Stimulated activated CD4-positive, alpha-beta T cell treated with anti-CD3 and anti-CD28 coated beads, TNF-alpha, amount 100 ng/mL, for 24 hours (primary cell): ENCODE measurements at places on chromosomes 6 and 20.

DNA sequence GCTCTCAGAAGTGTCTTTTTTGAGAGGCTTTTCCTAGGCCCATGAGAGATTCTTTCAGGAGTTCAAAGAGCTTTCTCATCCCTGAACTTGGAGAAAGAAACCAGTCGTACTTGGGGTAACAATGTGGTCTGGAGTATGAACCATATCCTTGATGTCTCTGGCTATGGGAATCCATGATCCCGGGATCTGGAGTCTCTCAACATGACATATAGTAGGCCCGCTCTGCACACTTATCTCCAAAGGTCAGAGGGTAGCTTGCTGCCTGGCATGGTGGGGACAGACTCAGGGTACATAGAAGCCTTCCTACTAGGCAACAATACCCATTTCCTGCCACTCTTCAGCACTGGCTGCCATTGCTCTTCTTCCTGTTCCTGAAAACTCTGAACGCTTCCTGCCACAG lies 42.2 kb upstream of the NFATC2 start:
- DNase-seq = no peak

DNA sequence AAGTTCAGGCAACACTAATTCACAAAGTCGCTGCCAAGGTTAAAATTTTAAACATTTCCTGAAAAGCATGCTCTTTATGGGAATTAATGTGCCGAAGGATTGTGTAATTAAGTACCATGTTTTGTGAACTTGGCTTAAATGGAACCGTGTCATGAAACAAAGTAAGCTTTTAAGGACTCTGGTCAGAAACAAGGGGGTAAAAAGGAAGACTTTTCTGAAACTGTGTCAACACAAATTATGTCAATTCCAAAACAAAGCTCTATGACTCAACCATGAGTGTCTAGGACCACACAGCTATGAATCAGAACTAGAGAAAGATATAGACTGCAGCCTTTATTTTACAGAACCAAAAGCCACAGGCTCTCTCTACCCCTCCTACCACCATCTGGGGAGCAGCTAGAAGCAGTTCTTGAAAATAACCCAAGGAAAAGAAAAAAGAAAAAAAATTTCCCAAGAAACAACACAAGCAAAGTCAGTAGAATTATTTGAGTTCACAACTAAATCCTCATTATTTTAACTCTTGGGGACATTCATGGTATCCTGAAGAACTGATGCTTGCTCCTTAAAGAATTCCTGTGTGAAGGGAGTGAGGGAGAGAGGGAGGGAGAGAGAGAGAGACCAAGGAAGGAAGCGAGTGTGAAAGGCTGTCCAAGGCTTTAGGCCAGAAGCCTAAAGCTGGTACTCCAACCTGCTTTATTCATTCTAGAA lies 81.9 kb downstream of the ZMYND8 start:
- DNase-seq = peak; percentile 15

DNA sequence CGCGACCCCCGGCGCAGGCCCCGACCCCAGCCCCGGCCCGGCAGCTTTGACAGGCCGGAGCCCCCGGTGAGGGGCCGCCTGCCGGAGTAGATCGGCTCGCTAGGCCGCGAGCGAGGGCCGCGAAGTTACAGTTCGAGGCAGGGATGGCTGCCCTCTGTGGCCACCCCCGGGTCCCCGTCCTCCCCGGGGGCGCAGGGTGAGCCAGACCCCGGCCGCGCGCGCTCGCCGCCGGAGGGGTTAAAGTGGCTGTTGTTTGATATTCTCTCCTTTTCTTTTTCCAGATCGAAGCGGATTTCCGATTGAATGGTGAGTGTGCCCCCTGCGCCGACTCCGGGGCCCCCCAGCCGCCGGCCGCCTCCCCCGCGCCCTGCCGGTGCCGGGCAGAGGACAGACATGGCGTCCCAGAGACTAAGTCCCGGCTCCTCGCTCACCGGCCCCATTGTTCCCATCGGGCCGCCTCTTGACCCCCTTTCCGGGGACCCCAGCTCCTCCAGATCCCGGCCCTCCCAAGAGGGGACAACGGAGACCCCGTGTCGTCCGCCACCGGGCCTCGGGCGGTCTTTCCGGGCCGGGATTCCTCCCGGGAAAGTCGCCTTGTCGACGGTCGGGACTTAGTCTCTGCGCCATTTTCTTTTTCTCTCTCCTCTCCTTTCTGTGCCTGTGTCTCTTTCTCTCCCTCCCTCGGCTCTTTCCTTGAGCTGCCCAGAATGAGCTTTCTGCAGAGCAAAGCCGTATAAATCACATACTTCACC lies 704 bp downstream of the TOP1 start:
- DNase-seq = peak; percentile 30

- DNase-seq = no peak
These were observed 3.8 kb upstream of the PIGU start for GRCh38 chr20:34680586-34681175.

GRCh38 chr6:25640446-25640845 lies 11.6 kb upstream of the SCGN start:
- no peak for DNase-seq

GRCh38 chr6:23246896-23247295 lies 677.5 kb downstream of the HDGFL1 start:
- DNase-seq = no peak

DNA sequence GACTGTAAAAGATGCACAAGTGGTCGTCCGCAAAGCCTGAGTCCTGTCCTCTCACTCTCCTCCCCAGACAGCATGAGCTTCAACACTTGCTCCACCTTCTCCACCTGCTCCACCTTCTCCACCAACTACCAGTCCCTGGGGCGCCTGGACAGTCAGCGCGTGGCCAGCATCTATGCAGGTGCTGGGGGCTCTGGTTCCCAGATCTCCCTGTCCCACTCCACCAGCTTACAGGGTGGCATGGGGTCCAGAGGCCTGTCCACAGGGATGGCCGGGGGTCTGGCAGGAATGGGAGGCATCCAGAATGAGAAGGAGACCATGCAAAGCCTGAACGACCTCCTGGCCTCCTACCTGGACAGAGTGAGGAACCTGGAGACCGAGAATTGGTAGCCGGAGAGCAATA lies 162.2 kb upstream of the NT5E start:
- DNase-seq = no peak

DNA sequence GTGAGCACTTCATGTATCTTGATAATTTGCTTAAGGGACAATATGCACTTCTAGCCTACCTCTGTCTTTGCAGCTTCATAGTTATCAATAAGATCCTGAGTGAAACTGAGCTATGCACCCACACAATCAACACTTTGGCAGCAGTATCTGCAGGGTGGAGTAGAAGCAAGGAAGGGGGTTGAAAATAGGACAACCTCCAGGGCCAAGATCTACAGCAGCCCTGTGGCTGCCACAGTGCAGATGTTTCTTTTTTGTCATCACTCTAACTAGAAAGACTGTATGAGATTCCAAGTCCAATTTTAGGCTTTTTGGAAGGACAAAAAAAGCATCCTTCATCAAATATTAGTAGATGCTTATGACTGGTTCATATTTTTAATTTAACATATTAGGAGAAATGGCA lies 336.1 kb upstream of the CITED2 start:
- DNase-seq = no peak

GRCh38 chr6:52942221-52942620 lies 32.7 kb upstream of the GSTA3 start:
- no peak for DNase-seq

DNA sequence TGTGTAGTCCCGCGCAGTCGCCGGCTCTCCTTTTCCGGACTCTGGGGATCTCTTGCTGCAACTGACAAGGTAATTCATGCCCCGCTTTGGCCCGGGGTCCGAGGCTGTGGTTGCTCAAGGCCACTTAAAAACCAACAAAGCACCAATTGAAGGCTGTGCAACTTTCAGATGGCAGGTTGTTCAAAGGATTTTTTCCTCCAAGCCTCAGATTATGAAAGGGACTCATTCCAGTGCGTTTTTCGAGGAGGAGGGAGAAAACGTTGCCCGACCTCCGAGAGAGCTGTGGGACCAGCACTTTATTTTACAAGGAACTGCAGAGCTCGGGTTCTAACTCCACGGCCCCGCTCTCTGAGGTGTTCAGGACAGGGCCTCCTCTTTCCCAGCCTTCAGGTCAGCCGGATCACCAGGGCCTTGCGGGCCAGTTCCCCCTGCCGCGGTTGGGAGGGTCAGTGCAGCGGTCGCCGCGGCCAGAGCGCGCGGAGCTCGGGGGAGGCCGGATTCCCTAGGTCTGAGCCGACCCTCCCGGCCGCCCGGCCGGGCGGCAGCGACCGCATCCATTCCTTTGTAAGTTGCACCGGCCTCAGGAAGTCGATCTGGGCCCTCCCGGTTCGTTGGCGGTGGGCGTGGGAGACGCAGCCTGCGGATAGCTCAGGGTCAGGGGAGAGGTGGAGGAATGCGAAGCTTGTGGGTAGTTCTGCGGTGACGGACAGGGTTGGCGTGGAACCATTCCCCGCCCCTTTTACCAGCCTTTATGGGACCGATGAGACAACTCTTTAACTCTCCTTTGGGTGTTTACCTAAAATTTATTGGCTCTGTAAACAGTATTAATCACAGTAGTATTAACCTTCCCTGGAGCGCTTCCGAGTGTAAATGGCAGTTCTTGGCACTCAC lies 1.6 kb downstream of the UTRN start:
- no peak for DNase-seq

GRCh38 chr6:72382602-72383529 lies 239.0 kb upstream of the KCNQ5 start:
- no peak for DNase-seq

DNA sequence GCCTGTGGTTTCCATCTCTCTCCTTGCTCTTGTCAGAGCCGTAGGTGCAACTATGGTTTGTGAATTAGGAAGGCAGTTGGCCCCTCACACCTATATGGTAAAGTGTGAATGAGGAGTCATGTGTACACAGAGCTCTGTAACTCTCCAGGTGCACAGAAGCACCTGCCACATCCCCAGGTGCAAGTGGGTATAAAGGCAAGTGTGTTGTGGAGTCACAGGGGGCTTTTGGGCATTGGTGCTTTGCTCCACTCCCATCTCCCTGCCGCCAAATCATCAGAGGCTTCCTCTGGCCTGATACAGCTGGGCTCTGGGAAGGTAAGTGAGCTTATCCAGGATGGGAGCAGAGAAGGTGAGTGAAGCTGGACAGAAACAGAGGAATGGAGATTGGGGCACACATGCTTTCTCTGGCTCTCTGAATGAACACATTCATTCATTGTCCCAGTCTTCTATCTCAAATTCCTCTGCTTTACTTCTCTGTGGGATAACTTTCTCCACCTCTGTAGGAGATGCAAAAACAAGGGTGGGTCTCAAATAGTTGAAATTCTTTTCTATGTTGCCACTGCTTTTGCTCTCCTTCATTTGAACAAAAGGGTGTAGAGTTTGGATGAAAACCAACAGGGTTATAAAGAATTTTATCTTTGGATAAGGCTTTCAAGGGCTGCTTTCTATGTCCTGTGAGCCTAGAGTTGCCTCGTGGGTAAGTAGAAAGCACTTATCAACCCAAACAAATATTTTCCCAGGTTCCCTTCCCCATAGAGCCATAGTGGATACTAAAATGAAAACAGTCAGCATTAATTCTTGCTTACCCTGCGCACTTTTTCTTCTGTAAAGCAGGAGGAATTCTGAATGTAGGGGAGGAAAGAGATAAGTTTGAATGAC lies 45.0 kb upstream of the RIPOR2 start:
- DNase-seq = no peak

- no peak for DNase-seq
These were observed 72.3 kb downstream of the FARS2 start for GRCh38 chr6:5333658-5334057.

DNA sequence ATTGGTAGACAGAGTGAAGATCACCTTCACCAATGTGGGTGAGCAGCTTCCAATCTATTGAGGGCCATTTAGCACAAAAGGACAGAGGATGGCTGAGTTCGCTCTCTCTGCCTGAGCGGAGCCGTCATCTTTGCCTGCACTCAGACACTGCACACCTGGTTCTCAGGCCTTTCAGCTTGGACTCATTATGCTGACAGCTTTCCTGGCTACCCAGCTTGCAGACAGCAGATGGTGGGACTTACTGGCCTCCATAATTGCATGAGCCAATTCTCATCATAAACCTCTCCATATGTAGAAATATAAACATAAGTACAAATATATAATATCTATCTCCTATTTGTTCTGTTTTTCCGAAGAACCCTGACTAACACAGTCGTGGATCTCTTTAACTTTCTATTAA lies 13.7 kb downstream of the TBXT start:
- DNase-seq = no peak

- no peak for DNase-seq
These were observed 50.5 kb downstream of the CPNE5 start for GRCh38 chr6:36788768-36789167.

GRCh38 chr20:63366390-63367365 lies 5.5 kb upstream of the CHRNA4 start:
- no peak for DNase-seq

DNA sequence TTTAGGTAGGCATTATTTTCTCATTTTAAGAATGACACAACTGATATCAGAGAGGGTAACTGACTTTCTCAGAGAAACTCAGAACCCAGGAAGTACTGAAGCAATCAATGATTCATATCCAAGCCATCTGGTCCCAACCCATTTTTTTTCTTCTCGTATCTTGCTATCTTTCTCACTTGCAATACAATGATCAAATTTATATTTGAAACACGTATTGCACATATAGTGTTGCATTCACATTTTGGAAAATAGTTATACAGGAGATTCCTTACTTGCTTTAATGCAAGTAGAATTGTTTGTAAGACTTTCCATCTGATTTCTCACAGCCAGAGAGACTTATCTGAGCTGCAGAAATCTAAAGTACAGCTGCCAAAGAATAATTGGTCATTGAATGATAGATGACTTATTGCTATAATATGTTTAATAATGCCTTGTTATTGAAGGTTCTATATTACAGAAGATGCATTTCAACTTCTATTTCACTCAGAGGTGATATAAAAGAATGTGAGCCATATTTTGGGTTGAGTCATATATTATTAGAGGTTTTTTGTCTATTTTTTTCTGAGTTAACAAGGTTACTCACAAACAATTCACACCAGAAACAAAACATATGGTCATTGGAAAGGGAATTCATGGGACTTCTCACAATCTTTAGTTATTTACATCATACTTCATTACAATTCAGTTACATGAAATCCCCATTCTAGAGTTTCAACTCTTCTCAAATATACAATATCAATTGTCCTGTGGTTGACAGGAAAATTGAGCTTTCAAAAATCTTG lies 337.5 kb upstream of the CITED2 start:
- no peak for DNase-seq

DNA sequence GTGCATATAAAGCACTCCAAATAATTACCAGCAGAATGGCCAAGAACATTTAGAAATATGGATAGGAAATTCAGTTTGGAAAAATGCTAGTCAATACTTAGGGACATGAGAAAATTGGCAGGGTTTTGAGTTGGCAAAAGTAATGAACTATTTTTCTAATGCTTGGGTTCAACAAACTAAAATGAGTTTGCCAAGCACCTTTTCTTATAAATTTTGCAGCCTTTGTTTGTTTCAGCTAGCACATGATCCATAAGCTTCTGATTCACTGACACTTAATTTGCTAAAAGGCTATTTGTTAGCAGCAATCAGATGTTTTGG lies 324.8 kb downstream of the QKI start:
- no peak for DNase-seq

DNA sequence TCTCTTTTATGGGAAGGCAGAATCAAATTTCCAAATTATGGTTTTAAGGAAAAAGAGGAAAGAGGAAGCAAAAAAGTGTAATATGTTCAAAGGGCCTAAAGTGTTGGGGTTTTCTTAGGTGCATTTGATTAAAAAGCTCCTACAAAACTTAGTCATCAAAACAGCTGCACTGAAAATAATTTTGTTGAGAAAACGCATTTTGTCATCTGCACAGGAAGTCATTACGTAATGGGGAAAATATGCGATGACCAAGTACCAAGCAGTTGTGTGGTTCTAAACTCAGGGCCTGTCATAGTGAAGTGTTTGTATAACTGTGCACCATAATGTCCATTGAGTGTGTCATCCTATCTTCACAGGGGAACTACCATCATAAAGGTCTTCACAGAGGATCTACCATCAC lies 15.6 kb downstream of the HAO1 start:
- DNase-seq = no peak

GRCh38 chr20:40688129-40689099 lies 622 bp downstream of the MAFB start:
- DNase-seq = no peak
